Central memory CD8-positive, alpha-beta T cell (primary cell): ENCODE measurements at places on chromosomes 7 and 10.
A peak's percentile ranks its signal among the peaks of the same experiment; 100 is the strongest.

DNA sequence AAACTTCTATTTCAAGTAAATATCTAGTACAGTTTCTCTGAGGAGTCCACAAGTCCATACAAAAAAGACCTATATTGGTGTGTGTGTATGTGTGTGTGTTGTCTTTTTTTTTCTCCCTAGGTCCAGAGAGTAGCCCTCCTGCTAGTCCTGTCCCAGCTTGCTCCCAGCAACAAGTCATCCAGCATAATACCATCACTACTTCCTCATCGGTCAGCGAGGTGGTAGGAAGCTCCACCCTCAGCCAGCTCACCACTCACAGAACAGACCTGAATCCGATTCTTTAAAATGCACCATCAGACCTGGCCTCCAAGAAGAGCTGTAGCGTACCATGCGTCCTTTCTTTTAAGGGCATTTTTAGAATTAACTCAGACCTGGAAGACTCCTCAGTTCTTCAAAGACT is 139.1 kb downstream of the TRIL start:
- peaks cover 18% of the 10 kb centered on the region for H3K27me3 ChIP-seq
- no peak overlapping the region for H3K27ac ChIP-seq
- H3K36me3 ChIP-seq: no peaks in the 10 kb centered on the region
- no peaks in the 10 kb centered on the region for H3K4me1 ChIP-seq
- no peak for DNase-seq
- no peak overlapping the region for H3K4me3 ChIP-seq

DNA sequence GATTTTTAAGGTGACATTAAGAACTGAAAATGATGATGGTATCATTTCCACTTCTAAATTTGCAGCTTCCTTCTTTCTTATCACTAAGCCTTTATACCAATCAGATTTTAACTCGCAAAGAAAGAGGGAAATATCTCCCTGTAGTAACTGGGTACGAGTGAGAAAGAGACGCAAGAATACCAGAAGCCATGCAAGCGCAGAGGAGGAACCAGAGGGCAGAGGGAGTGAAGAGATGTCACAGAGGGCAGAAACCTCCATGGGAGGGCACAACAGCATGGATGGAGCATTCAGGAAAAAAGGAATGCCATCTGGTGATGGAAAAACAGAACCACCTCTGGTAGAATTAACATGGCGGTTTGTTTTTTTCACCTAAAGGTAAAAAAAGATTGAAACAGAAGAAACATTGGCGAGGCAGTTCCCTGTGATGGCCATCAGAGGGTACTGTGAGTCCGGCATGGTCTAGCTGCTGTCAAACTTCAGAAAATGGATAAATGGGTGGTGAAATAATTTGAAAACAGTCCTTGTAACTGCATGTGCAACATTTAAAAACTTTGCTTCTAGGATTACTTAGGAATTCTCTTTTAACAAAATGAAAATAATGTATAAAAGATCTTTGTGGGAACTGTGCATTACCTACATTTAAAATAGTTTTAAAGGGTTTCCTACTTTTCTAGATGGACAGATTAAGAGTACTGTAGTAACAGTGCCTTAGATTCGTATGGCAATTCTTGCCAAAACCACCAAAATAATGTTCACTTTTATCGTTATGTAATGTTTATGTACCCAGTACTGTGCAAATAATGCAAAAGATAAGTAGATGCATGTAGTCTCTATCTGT is 91.8 kb downstream of the ARHGAP12 start:
- H3K36me3 ChIP-seq: peaks cover 14% of the 10 kb centered on the region
- no peak overlapping the region for H3K27ac ChIP-seq
- H3K4me1 ChIP-seq: peaks cover 20% of the 10 kb centered on the region
- DNase-seq: no peak
- no peak overlapping the region for H3K4me3 ChIP-seq

- H3K36me3 ChIP-seq: no peaks in the 10 kb centered on the region
- no peak overlapping the region for H3K27ac ChIP-seq
- H3K27me3 ChIP-seq: peaks cover 51% of the 10 kb centered on the region
- DNase-seq: no peak
These were observed 186.1 kb downstream of the ZNF365 start for GRCh38 chr10:62560201-62560819.

- H3K27me3 ChIP-seq: no peaks in the 10 kb centered on the region
- DNase-seq: no peak
- H3K4me1 ChIP-seq: no peaks in the 10 kb centered on the region
- H3K27ac ChIP-seq: no peak overlapping the region
- no peaks in the 10 kb centered on the region for H3K36me3 ChIP-seq
These were observed 200.2 kb upstream of the PHF14 start for GRCh38 chr7:10773430-10773829.

GRCh38 chr10:132961787-132962622 is 19.6 kb upstream of the CFAP46 start:
- no peak for DNase-seq
- H3K4me1 ChIP-seq: peaks cover 19% of the 10 kb centered on the region
- peak overlapping the region; percentile 96 for H3K27ac ChIP-seq
- H3K36me3 ChIP-seq: peaks cover 8% of the 10 kb centered on the region
- H3K27me3 ChIP-seq: peaks cover 10% of the 10 kb centered on the region

- peaks cover 47% of the 10 kb centered on the region for H3K4me1 ChIP-seq
- no peak overlapping the region for H3K4me3 ChIP-seq
- no peak overlapping the region for H3K27ac ChIP-seq
- no peak for DNase-seq
- peaks cover 2% of the 10 kb centered on the region for H3K36me3 ChIP-seq
These were observed 68.7 kb downstream of the SGMS1 start for GRCh38 chr10:50554995-50555568.

GRCh38 chr7:96346293-96346953 is 24.5 kb upstream of the SLC25A13 start:
- H3K27ac ChIP-seq: no peak overlapping the region
- H3K4me3 ChIP-seq: no peak overlapping the region
- H3K4me1 ChIP-seq: no peaks in the 10 kb centered on the region

DNA sequence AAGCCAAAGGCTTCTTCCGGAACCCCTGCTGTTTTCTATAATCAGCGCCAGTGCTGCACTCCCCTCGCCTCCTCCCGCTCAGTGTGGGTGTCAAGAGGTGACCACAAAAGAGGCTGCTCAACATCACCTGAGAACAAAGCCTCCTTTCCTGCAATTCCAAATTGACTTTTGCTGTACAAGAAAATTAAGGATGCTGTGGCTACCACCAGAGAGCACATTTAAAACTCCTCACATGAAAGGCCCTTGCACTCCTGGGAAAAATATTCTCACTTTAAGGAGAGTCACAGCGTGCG is 96.4 kb downstream of the HIPK2 start:
- H3K36me3 ChIP-seq: no peaks in the 10 kb centered on the region
- DNase-seq: no peak
- peaks cover 33% of the 10 kb centered on the region for H3K4me1 ChIP-seq
- no peak overlapping the region for H3K27ac ChIP-seq

DNA sequence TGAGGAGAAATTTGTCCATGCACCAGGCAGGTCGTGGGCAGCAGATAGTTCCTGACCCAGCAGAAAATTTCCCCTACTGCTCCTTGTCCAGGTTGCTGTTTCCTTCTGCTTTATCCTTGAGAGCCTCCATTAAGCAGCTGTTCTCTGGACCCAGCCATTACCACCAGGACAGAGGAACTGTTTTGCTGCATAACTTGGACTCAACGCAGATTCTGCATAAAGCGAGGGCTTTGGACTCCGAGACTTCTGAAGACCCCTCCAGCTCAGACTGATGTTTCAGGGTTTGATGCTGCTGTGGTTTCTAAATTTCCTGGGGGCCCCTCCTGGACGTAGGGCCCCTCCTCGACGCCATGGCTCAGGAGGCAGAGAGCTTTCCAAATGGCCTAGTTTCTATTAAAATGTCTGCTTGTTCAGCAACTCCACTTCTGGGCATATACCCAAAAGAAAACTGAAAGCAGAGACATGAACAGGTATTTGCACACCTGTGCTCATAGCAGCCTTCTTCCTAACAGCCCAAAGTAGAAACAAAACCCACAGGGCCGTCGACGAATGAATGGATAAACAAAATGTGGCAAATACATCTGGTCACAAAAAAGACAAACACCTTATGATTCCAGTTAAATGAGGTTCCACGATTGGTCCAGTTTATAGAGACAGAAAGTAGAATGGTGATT is 28.3 kb upstream of the LMTK2 start:
- H3K27me3 ChIP-seq: peaks cover 28% of the 10 kb centered on the region
- H3K36me3 ChIP-seq: no peaks in the 10 kb centered on the region
- DNase-seq: no peak
- no peak overlapping the region for H3K27ac ChIP-seq
- no peak overlapping the region for H3K4me3 ChIP-seq

DNA sequence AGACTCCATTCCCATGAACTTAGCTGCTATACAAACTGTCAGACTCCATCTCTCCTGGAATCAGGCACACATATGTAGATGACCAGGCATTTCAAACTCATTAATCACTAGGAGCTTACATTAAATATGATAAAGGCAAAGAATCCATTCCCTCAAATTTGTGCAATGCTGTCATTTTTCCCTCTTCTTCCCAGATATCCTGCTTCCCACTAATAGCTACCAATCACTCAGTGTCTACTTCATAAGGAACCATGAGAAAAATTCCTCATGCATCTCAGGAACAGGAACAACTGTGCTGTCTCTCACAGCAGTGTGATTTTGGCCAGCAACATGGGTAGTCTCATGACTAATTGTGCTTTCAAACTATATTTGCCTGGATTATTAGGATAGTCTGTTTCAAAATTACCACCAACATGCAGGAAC is 133.9 kb downstream of the DKK1 start:
- H3K4me3 ChIP-seq: no peak overlapping the region
- no peaks in the 10 kb centered on the region for H3K27me3 ChIP-seq
- DNase-seq: no peak
- no peaks in the 10 kb centered on the region for H3K36me3 ChIP-seq
- no peak overlapping the region for H3K27ac ChIP-seq

GRCh38 chr7:78399033-78399769 is 600.6 kb downstream of the PHTF2 start:
- H3K4me1 ChIP-seq: no peaks in the 10 kb centered on the region
- no peaks in the 10 kb centered on the region for H3K27me3 ChIP-seq
- no peak for DNase-seq
- no peak overlapping the region for H3K4me3 ChIP-seq
- H3K36me3 ChIP-seq: no peaks in the 10 kb centered on the region
- no peak overlapping the region for H3K27ac ChIP-seq

- no peak overlapping the region for H3K27ac ChIP-seq
- H3K27me3 ChIP-seq: peaks cover 22% of the 10 kb centered on the region
- H3K4me3 ChIP-seq: no peak overlapping the region
- DNase-seq: no peak
These were observed 738 bp downstream of the ETV1 start for GRCh38 chr7:13988731-13989125.

DNA sequence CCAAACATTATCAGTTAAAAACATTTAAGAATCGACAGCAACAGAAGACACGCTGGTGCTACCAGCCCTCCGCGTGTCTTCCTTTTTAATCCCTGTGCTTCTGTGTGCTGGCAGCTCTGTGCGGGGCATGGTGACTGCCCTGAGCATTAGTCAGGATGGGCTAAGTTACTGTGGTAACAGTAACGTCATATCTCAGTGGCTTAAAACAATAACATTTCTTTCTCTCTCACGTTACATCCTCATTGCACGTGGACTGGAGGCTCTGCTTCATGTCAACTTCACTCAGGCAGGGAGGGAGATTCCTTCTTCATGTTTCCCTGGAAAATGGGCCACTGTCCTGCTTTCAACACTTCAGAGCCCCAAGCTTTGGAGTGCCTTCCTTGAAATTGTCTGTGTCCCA is 378.5 kb downstream of the CCSER2 start:
- DNase-seq: no peak
- H3K27ac ChIP-seq: no peak overlapping the region
- H3K36me3 ChIP-seq: no peaks in the 10 kb centered on the region
- H3K27me3 ChIP-seq: peaks cover 11% of the 10 kb centered on the region
- no peak overlapping the region for H3K4me3 ChIP-seq

DNA sequence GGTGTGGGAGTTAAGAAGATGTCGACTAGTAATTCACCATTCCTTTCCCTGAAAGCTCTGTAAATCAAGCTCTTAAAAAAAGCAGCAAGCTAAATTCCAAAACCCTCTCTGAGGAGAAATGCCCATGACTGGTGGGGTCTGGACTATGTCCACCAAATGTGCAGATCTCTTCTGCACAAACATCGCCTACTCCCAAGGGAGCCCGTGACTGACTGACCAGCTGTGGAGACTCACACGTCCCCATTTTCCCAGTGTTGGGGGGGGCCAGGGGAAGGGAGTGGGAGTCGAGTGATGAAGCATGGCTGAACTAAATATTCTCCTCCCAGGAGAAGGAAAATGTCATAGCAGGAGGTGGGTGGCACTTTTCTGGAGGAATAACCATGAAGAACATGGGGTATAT is 164.1 kb upstream of the HPS1 start:
- no peak overlapping the region for H3K4me3 ChIP-seq
- H3K4me1 ChIP-seq: no peaks in the 10 kb centered on the region
- H3K27me3 ChIP-seq: peaks cover 50% of the 10 kb centered on the region
- no peaks in the 10 kb centered on the region for H3K36me3 ChIP-seq
- H3K27ac ChIP-seq: no peak overlapping the region
- DNase-seq: no peak

DNA sequence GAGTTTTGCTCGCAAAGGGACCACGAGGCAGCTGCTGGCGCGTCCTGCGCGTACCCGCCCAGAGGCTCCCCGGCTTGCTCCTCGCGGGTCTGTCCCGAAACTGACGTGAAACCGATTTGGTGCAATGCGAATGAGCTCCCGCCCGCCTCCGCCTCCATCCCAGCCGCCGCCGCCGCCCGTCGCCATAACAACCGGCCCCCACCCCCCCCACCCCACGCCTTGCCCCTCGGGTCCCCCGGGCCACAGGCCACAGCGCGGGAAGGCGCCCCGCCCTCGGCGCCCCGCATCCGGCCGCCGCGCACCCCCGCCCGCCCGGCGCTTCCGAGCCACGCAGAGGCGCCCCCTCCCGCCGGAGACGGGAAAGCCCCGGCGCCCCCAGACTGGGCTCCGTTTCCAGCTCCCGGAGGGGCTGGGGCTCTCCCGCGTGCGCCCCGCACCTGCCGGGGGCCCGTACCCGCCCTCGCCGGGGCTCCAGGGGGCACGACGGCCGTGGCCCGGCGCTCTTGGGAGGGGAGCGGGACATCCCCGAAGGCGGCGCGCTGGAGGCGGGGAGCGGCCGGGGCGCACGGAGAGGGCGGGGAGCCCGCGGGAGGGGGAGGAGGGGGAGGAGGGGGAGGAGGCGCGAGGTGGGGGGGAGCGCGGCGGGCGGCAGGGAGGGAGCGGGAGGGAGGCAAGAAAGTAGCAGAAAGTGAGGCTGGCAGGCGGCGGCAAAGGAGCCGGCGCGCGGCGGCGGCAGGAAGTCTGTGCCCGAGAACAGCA is at the start of gene CAMK1D:
Gene CAMK1D, plus strand, starts transcription at position 678 of the 759 bp plus-strand sequence.
- H3K4me1 ChIP-seq: peaks cover 38% of the 10 kb centered on the region
- peak; percentile 87 for DNase-seq
- peak within 1 kb of the TSS; percentile 98 for H3K4me3 ChIP-seq
- H3K27ac ChIP-seq: peak within 1 kb of the TSS; percentile 99
